ENCODE measurements at places on chromosomes 11 and 22.

GRCh38 chr11:27416568-27417176, 53.7 kb upstream of the CCDC34 start:
- no peak for DNase-seq

GRCh38 chr22:47278655-47279054, 516.2 kb downstream of the TBC1D22A start:
- DNase-seq: no peak

DNA sequence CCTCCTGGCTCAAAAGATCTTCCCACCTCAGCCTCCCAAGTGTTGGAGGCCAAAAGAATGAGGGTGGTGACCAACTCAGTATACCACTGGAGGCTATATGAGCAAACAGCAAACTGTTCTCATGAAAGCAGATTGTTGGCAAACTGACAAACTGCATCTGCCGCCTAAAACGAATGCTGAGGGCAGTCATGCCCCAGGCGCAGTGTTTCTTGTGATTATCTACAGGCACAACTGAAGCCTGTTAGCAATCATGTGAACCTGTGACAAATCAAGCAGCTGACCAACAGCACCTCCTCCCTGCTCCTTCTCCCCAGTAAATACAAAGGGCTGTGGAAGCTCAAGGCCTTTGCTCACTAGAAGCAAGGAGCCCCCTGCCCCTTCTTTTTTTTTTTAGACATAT, 47.8 kb downstream of the BTBD10 start:
- DNase-seq: no peak

GRCh38 chr11:10443152-10443551, 11.9 kb upstream of the AMPD3 start:
- no peak for DNase-seq

- DNase-seq: no peak
Observed at GRCh38 chr22:44259366-44260215, 53.2 kb downstream of the SHISAL1 start.

- DNase-seq: no peak
Observed at GRCh38 chr11:19666951-19667350, 45.7 kb upstream of the NAV2 start.

DNA sequence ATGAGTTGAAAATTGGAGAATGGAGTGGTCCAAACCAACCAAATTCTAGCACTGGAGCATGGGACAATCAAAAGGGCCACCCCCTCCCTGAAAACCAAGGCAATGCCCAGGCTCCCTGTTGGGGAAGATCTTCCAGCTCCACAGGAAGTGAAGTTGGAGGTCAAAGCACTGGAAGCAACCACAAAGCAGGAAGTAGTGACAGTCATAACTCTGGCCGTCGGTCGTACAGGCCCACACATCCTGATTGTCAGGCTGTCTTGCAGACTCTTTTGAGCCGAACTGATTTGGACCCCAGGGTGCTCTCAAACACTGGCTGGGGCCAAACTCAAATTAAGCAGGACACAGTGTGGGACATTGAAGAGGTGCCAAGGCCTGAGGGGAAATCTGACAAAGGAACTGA, 80.5 kb upstream of the ADSL start:
- no peak for DNase-seq

- DNase-seq: no peak
Observed at GRCh38 chr11:35006389-35007128, 90.1 kb downstream of the PDHX start.

GRCh38 chr22:35315141-35315854, 15.6 kb downstream of the TOM1 start:
- DNase-seq: no peak

DNA sequence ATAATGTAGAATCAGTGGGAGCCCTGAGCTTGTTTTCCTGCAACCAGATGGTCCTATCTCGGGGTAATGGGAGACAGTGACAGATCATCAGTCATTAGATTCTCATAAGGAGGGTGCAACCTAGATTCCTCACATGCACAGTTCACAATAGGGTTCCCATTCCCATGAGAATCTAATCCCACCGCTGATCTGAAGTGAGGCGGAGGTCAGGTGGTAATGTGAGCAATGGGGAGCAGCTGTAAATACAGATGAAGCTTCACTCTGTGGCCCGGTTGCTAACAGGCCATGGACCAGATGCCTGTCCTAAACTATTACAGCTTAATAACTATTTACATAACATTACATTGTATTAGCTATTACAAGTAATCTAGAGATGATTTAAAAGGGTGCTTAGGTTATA, 17.0 kb downstream of the DIXDC1 start:
- DNase-seq: no peak
